ENCODE measurements at places on chromosomes 2 and 18. TPM values are rescaled to one million over a fixed set of nuclear protein-coding genes. Genes with fewer than 3 reads are reported as not detected.

Gene MPP4
- 2.0 TPM for total RNA-seq

Gene GLB1L
- total RNA-seq: 4.4 TPM

Gene TTN
- total RNA-seq: 0.60 TPM

Gene CTIF
- total RNA-seq: 18.1 TPM

Gene LRP1B
- not detected for total RNA-seq

Gene GPR45
- not detected for total RNA-seq

Gene BOLA3
- 15.1 TPM for total RNA-seq

Gene ST6GAL2
- total RNA-seq: under 0.01 TPM

Gene ALPG
- not detected for total RNA-seq

Gene MAP3K19
- not detected for total RNA-seq

Gene AGXT
- total RNA-seq: not detected

Gene STK36
- total RNA-seq: 6.9 TPM

Gene DOK6
- total RNA-seq: under 0.01 TPM

Gene MROH2A
- not detected for total RNA-seq

Gene MYO1B
- 97.4 TPM for total RNA-seq

Gene C1GALT1C1L
- not detected for total RNA-seq

Gene HMSD
- total RNA-seq: not detected

Gene ARHGAP15
- total RNA-seq: not detected

Gene REG3G
- total RNA-seq: not detected

Gene LCT
- total RNA-seq: not detected

Gene MGAT4A
- 10.9 TPM for total RNA-seq

Gene FZD7
- under 0.01 TPM for total RNA-seq

Gene POTEC
- total RNA-seq: not detected

Gene FN1
- 305 TPM for total RNA-seq

Gene COL3A1
- total RNA-seq: 2.2 TPM

Gene RASGRP3
- total RNA-seq: 138 TPM

Gene CFAP53
- 0.22 TPM for total RNA-seq

Gene HOXD12
- not detected for total RNA-seq

Gene SATB2
- total RNA-seq: 0.60 TPM

Gene DSG4
- total RNA-seq: not detected

Gene KCNG2
- total RNA-seq: 1.4 TPM

Gene LIMS2
- 5.0 TPM for total RNA-seq

Gene C2orf80
- not detected for total RNA-seq

Gene HSPE1
- 57.1 TPM for total RNA-seq

Gene CAPN13
- total RNA-seq: not detected

Gene LBX2
- total RNA-seq: 0.65 TPM

Gene RAB6C
- total RNA-seq: under 0.01 TPM

Gene ABCG8
- total RNA-seq: not detected

Gene UGT1A10
- not detected for total RNA-seq

Gene ARHGEF4
- total RNA-seq: under 0.01 TPM

Gene RUFY4
- not detected for total RNA-seq

Gene USP37
- 8.9 TPM for total RNA-seq

Gene AKAIN1
- not detected for total RNA-seq

Gene PLGLB1
- total RNA-seq: 1.4 TPM

Gene RAX
- not detected for total RNA-seq

Gene TRIM43
- total RNA-seq: not detected

Gene RAMP1
- total RNA-seq: not detected

Gene SNORC
- 0.40 TPM for total RNA-seq

Gene CCDC150
- total RNA-seq: 3.9 TPM

Gene TUBB8B
- not detected for total RNA-seq

Gene ACVR1C
- not detected for total RNA-seq

Gene PRKAG3
- not detected for total RNA-seq

Gene TANC1
- 64.7 TPM for total RNA-seq

Gene SRSF7
- total RNA-seq: 73.0 TPM
